ENCODE measurements at places on chromosomes 3 and 15.

GRCh38 chr15:60396958-60397771 is 621 bp downstream of the ANXA2 start:
- DNase-seq = peak; percentile 90

DNA sequence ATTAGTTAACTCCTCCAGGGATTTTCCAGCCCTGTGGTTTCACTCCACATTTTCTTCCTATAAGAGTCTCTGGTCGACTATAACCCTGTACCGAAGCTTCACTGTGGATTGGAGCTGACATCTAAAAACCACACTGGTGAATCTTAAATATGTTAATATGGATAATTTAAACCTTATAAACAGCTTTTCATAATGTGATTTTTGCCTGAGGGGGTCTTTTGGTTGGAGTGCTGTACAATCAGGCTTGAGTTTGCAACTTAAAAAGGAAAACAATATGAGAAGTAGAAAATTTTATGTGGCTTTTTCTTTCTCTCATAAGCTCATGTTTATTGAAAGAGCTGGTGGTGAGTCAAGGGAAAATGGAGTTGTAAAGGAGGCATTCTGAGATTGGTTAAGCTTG is 313.7 kb downstream of the VPS13C start:
- no peak for DNase-seq

- DNase-seq = no peak
These were observed 76.7 kb upstream of the RPL35A start for GRCh38 chr3:197873329-197873728.

DNA sequence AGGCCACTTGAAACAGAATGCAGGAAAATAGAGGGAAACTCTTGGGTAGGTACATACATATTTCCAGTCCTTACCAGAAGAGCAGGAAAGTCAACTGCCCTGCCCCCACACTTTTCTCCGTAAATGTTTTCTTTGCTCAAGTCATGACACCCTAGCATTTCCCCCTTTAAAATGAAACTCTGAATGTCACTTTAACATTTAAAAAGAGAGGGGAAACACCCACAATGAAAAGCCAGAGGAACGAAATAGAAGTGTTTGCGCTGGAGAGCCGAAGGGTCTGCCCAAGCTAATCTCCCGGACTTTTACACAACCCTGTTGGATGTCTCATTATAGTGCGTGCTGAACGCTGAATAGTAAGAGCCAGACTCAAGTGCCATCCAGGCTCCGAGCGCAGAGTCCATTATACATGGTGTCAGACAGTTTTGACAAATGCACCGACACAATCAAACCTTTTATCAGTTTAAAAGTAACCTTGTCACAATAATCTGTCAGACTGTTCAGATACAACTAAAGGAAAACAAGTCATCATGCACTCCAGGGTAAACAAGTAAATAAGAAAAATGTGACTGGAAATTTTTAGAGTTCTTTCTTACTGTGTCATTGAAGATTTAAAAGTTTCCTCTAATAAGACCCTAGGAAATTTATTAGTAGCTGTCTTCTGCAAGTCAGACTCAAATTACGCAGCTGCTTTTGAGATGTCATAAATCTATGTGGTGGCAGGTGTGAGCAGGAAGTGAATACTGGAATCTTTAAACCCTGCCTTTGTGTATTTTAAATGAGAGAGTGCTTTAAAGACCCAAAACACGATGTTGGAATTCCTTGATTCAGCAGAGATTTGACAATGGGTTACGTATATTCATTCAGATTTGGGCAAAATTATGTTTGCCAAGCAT is 159.8 kb downstream of the RBMS3 start:
- DNase-seq = peak; percentile 75

- no peak for DNase-seq
These were observed 79.8 kb downstream of the AGBL1 start for GRCh38 chr15:86159468-86159867.

DNA sequence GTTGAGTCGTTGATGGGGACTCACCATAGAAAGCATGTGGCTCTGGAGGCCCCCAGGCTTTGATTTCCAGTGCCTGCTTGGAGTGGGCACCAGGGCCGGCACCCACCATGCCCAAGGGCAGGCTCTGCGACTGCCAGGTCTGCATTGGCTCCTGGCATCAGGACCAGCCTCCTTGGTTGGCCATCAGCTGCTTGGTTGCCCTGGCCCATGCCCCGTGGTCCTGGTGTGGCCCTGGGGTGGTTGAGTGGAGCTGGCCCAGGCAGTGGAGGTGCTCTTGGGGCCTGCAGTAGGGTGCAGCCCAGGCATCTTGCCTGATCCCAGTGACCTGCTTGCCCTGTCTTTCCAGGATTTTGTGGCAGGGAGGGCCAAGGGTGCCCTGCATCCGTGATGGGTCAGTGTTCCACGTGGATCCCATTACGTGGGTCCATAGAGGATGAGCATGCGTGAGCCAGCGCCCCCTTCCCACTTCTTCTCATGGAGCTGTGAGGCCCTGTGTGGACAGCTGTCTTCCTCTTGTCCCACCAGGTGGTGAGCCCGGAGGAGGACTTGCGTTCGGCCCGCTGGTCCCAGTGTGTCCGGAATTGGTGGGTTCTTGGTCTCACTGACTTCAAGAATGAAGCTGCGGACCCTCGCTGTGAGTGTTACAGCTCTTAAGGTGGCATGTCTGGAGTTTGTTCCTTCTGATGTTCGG is 187.0 kb downstream of the UBE3A start:
- DNase-seq = no peak

DNA sequence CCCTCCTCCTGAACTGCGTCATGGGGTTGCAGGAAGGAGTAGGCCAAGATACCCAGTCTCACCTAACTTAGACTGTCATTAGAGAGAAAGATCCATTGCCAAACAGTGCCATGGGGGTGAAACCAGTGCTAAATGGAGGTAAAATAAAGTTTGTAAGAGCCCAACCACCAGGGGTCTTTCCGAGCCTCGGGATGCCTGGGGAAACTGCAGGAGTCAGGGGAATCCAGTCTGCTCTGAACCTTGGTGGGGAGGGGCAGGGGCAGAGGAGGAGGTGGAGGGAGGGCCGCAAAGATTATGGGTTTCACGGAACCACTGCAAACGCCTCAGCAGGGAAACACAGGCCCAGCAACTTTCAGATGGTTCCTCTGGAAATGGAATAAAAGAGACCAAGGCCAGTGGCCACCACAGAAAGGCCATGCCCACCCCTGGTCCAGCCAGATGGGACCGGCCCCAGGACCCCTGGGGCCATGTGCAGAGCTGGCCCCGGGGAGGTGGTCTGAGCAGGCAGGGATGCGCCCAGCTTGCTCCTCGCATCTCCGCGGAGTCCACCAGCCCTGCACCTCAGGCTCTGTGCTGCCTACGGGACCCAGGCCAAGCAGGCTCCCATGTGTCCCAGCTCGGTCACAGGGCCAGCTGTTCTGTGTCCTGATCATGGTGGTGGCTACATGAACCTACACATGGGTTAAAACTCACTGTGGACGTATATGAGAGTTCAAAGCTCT is 19.8 kb upstream of the GP9 start:
- no peak for DNase-seq

DNA sequence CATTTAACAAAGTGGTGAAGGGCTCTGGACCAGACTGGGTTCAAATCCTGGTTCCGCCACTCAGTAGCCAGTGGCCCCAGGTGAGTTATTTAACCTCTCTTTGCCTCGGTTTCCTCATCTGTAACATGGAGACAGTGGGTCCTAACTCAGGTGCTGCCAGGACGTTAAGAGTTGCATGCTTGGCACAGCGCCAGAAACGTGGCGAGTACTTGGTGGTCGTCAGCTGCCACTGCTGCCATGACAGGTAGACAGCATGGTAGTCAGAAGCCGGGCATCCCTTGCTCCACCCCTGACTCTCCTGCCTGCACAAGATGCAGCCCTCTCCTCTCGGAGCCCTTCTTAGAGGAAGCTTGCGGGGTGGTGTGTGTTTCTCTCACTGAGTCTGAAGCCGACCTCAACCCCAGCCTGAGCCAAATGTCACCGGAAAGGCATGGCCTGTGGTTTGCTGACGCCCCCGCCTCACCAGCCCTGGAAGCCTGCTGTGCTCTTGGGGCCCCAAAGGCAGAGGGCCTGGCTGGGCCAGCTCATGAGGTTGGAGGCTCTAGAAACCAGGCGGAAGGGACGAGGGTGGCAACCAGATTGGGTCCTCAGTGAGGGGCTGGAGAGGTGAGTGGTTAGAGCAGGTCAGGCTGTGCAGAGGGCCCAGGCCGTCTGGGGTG is 160.8 kb upstream of the TLE3 start:
- no peak for DNase-seq

- DNase-seq = no peak
These were observed 177.6 kb downstream of the FHIT start for GRCh38 chr3:61073566-61074165.

DNA sequence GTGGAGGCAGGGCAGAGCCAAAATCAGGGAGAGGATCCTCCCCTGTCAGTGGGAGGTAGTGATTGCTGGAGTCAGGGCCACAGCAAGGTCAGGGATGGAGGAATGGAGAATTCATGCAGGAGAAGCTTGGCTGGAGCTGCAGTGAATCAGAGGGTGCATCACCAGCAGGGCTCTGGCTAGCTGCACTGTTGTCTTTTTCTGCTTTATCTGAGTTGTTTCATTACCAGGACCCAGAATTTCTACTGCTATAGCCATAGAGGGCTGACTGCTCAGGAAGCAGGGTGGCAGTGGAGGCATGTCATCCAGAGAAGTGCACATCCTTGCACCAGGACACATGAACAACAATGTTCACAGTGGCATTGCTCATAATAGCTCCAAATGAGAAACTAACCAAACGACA is 113.5 kb upstream of the GALNT15 start:
- DNase-seq = peak; percentile 83

DNA sequence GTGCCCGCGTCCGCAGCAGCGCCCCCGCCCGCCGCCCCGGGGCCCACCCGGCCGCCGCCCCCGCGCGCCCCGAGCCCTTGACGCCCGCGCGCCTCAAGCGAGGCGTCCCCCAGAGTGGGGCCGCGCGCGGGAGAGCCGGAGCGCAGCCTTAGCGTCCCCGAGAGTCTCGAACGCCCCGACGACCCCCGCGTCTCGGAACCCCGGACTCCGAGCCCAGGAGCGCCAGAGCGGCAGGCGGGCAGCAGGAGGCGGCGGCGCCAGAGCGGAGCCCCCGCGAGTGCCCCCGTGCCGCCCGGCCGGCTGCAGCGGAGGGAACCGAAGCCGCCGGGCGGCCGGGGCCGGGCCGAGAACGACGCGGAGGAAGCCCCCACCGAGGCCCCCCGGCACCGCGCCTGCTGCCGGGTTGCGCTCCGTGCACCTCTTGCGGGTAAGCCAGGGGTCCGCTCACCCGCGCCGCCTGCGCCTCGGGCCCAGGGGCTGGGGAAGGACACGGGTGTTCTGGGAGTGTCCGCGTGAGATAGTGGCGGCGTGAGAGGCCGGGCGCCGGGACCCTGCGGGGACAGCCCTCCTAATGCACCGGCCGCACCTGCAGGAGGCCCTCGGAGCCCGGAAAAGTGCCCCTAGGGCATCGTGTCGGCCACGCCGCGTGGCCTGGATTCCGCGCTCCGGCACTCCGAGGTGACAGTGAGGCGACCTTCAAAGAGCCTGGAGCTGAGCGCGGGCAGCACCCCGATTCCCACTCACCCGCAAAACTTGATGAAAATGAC is 52.0 kb upstream of the ULK4 start:
- no peak for DNase-seq

- no peak for DNase-seq
These were observed 2.4 kb downstream of the SIAH2 start for GRCh38 chr3:150760431-150761200.

GRCh38 chr15:71891026-71891425 is 80.7 kb downstream of the NR2E3 start:
- DNase-seq = peak; percentile 19

DNA sequence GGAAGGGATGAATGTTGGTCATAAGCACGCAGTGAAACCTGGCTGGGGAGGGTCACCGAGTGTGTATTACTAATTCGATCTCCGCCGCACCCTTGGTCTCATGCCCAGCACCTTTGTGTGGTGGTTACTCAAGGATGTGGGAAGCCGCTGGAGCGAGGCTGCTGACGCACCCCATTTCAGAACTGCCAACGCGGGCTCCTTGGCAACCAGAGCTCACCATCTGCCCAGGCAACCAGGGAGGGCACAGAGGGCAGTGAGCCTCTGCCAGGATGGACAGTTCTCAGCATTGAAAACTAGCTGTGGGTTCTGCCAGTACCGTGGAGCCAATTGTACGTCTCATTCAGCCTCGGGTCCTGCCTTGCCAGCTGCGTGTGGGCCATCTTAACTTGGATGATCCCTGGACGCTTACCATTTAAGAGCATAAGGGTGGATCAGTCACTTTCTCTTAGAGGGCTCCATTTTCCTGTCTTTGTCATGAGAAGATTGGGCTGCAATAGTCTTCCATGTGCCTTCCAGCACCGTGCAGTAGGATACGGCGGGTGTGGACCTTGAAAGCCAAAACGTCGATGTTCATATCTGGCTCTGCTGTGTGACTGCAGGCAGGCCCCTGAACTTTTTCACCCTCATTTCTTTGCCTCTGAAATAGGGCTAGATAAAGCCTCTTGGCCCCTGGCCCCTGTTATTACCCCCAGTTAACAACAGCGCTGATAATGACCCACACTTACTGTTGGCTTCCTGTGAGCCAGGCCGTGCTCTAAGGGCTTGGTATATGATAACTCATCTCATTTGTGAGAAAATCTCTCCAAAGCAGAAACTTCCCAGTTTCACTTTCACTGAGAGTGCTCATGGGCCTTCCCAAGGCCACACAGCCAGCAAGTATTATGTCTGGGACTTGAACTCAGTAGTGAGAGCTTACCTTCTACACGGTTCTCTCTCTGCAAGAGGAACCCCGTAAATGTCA is 238.8 kb downstream of the OPA1 start:
- DNase-seq = peak; percentile 3
